ENCODE measurements at places on chromosomes 6 and 20.

DNA sequence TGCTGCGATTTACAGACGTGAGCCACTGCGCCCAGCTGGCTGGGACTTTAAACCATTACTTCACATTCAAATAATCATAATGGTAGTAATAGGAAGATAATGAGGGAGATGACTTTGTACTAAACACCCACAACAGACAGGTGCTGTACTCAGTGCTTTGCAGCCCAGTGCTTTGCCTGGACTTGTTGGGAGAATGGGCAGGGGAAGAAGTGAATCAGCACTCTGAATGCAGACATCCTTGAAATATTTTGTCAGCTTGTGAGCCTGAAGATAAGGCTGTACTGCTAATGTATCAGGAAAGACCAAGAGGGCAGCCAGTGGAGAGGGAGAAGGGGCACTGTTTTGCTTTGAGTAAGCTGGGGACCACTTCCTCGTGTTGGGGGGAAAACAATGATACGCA lies 17.4 kb downstream of the NKX2-2 start:
- H3K27ac ChIP-seq, result no peak overlapping the region
- no peaks in the 10 kb centered on the region for H3K4me1 ChIP-seq
- no peak overlapping the region for H3K4me3 ChIP-seq
- peaks cover 7% of the 10 kb centered on the region for H3K36me3 ChIP-seq
- DNase-seq, result no peak

DNA sequence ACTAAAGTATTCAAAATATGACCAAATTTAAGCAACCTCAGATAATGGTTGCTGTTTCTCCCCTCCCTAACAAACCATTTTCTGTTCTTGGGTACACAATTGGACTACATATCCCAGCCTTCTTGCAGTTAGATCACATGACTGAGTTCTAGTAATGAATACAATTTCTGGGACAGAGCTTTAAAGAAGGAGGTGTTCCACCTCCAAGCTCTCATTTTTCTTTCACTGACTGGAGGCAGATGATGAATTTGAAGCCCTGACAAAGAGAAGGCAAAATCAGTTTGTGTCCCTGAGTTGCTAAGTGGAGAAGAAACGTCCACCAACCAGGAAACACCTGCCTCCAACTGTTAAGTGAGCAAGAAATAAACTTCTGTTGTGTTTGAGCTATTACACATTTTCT lies 117.2 kb downstream of the LCA5 start:
- H3K4me1 ChIP-seq, result no peaks in the 10 kb centered on the region
- H3K36me3 ChIP-seq, result no peaks in the 10 kb centered on the region
- H3K27me3 ChIP-seq, result peaks cover 39% of the 10 kb centered on the region
- H3K4me3 ChIP-seq, result no peak overlapping the region
- no peak for DNase-seq

- no peak for DNase-seq
- H3K4me1 ChIP-seq, result peaks cover 20% of the 10 kb centered on the region
- peak overlapping the region; percentile 74 for H3K27ac ChIP-seq
- H3K27me3 ChIP-seq, result no peaks in the 10 kb centered on the region
- no peak overlapping the region for H3K4me3 ChIP-seq
These were observed 17.8 kb downstream of the OR2H2 start for GRCh38 chr6:29602564-29603361.

DNA sequence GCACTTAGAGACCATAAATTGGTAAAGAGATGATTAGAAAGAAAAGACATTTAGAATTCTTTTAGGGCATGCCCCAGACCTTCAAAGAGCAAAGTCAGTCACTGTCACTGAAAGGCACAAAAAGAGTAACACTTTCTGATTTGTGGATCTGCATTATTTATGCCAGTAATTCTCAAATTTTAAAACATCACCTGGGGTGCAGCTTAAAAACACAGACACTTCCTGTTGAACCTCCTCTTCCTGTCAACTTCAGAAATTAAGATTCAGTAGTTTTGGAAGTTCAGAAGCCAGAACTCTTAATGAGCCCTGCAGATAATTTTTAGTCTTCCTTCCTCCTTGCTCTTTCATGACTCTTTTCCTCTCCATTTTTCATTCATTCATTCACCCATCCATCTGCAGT lies 137.5 kb downstream of the NRN1 start:
- peak overlapping the region; percentile 52 for H3K4me3 ChIP-seq
- peak overlapping the region; percentile 97 for H3K27ac ChIP-seq
- H3K27me3 ChIP-seq, result no peaks in the 10 kb centered on the region
- peaks cover 31% of the 10 kb centered on the region for H3K4me1 ChIP-seq
- no peak for DNase-seq
- no peaks in the 10 kb centered on the region for H3K36me3 ChIP-seq

GRCh38 chr6:3515669-3516068 lies 58.8 kb upstream of the SLC22A23 start:
- peaks cover 54% of the 10 kb centered on the region for H3K27me3 ChIP-seq
- DNase-seq, result no peak
- H3K27ac ChIP-seq, result no peak overlapping the region
- H3K4me1 ChIP-seq, result peaks cover 4% of the 10 kb centered on the region
- H3K4me3 ChIP-seq, result no peak overlapping the region

- peaks cover 5% of the 10 kb centered on the region for H3K36me3 ChIP-seq
- DNase-seq, result peak; percentile 30
- peaks cover 2% of the 10 kb centered on the region for H3K4me1 ChIP-seq
- no peak overlapping the region for H3K4me3 ChIP-seq
- no peaks in the 10 kb centered on the region for H3K27me3 ChIP-seq
These were observed 38.0 kb downstream of the TMEM170B start for GRCh38 chr6:11575408-11576033.

- peaks cover 3% of the 10 kb centered on the region for H3K36me3 ChIP-seq
- H3K4me3 ChIP-seq, result no peak overlapping the region
- no peak overlapping the region for H3K27ac ChIP-seq
These were observed 14.4 kb downstream of the PPP1R3G start for GRCh38 chr6:5099537-5099936.
